ENCODE measurements at places on chromosomes 11 and 22.

- DNase-seq = no peak
These were observed 4.9 kb downstream of the TCP11L1 start for GRCh38 chr11:33044285-33044756.

DNA sequence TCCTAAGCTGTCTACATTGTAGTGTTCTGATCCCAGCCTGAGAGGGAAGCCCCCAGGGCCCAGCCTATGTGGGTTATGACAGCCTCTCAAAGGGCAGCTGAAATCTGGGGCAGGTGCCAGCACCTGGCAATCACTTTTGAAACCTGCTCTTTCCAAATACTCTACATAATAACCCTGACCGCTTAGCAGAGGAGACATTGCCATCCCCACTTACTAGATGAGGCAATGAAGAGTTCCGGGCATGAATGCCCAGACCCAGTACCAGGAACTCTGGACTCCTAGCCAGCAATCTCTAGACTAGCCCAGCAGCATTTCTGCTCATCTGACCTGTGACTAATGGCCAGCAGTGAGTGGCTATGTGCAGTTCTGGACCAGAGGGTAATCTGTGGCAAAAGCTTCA, 412.4 kb upstream of the CADM1 start:
- no peak for DNase-seq

DNA sequence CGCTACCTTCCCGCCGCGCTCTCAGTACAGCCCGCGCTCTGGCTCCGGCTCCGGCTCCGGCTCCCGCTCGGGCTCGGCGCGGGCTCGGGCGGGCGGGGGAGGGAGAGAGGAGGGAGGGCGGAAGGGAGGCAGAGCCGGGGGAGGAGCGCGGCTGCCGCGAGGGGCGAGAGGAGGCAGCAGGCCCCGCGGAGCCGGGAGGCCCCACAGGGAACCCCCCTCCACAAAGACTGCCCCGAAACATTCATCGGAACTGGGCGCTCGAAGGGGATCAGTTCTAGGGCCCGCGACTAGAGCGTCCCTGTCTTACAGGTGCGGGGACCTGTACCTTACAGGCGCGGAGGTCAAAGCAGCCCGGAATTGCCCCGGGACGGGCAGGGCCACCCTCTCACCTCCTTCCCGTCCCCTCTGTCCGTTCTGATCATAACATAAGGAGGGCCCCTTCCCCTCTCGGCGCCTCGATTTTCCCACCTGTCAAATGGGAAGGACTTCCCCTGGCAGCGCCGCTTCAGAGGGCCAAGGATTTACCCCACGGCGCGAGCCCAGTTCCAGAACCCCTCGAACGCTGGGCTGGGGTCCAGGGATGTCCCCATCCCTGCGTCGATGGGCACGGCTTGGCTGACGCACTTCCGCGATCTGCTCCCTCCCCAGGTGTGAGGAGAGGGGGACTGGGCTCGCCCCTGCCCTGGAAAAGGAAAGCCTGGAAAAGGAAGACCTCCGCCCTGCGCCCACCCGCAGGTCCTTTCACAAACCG, at the start of gene SHISA8:
Gene SHISA8 (minus strand): TSS at position 40 of the 751 bp plus-strand sequence. CDS start 407 bp downstream, outside the sequence.
- DNase-seq = no peak

DNA sequence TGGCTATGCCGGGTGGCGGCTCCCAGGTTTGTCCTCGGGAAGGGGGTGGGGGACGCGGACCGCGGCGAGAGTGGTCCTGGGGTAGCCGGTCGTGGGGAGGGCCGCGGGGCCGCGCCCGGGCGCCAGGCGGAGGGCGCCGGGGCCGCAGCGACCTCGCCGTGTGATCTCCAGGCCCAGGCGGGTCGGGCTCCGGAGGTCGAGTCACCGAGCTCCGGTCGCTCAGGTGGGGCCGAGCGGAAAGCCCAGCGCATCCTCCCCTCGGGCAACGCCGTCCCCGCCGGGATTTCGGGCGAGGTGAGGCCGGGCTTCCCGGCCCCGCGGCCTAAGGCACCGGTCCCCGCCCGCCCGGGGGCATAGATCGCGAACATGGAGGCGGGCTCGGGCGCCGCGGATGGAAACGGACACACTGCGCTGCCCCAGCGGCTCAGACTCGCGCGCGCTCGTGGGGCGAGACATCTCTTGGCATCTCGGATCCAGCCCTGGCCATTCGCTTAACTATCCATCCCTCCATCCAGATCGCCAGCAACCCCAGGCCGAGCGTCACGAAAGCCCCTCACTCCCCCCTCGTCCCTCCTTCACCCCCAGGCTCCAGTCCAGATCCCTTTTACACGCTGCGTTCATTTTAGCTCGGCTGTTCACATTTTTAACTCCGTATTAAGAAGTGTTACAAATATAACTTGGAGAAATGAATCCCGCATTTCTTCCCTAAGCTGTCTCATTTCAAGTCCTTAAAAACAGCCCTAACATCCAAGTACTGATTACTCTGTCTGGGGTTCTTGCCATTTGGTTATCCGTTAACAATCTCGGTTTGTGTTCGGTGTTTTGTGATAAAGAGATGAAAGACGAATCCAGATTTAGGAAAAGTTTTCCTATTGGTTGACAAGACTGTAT, 460 bp downstream of the ZC3H12C start:
- peak; percentile 11 for DNase-seq

Measured in NCI-H187 (cell line).